ENCODE measurements at places on chromosomes 7 and 10.

DNA sequence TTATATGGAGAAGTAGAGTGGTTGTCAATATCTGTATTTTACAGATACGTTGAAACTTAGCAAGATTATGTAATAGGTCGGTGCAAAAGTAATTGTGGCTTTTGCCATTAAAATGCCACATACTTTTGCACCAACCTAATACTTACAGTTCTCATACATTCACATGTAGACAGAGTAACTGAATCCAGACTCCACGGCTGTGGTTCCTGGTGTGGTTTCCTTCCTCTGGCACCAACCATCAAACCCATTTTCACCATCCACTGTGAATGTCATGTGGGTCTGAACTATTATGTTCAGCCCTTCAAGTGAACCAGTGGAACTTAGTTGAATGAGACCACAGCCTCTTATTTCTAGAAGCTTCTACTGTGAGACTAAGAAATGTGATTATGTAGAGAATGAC is 31.5 kb upstream of the SLIT1 start:
- DNase-seq, result no peak

- DNase-seq, result no peak
Measured at GRCh38 chr10:35307297-35307696, 29.0 kb upstream of the CCNY start.

DNA sequence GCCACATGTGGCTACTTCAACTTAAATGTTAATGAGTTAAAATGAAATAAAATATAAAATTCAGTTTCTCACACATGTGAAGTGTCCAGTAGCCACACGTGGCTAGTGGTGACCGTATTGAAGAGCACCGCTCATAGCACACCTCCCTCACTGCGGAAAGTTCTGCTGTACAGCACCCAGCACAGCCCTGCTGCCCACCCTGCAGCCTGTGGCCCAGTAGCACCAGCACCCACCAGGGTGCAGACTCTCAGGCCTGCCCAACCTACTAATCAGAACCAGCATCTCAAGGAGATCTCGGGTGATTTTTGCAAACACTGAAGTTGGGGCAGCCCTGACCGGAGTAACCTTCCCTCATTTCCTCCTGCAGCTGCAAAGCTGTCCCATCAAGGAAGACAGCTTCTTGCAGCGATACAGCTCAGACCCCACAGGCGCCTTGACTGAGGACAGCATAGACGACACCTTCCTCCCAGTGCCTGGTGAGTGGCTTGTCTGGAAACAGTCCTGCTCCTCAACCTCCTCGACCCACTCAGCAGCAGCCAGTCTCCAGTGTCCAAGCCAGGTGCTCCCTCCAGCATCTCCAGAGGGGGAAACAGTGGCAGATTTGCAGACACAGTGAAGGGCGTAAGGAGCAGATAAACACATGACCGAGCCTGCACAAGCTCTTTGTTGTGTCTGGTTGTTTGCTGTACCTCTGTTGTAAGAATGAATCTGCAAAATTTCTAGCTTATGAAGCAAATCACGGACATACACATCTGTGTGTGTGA is 162.8 kb upstream of the LANCL2 start:
- no peak for DNase-seq

- no peak for DNase-seq
Measured at GRCh38 chr10:97512993-97513392, 14.3 kb downstream of the UBTD1 start.

DNA sequence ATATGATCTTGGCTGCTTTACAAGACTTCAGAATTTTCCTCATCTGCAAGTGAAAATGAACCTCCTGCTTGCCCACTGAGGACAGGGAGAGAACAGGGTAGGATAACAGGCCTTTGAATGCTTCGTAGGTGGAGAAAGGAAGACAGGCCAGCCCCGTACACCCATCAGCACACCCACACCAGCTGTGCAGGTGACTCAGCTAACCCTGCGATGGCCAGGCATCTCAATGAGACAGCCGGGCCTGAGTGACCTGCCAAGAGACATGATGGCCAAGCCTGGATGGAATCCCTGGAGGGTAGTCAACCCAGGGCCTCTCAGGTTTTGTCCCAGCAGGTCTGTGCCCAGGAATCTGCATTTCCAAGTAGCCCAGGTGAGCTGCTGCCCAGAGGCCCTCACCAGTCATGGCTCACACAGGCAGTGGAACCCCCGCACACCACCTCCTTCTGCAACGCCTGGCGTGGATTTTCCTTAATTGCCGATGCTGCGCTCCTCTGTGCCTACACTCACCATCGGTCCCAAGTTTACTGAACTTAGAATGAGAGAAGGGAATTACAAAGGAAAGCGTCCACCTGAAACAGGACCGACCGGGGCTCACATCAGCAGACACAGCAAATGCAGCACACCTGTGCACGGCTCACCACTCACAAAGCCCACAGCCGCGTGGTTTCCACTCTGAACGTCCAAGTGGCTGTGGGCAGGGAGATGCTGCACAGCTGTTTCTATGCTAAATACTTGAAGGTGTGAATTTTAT is 163.7 kb downstream of the DIP2C start:
- no peak for DNase-seq

DNA sequence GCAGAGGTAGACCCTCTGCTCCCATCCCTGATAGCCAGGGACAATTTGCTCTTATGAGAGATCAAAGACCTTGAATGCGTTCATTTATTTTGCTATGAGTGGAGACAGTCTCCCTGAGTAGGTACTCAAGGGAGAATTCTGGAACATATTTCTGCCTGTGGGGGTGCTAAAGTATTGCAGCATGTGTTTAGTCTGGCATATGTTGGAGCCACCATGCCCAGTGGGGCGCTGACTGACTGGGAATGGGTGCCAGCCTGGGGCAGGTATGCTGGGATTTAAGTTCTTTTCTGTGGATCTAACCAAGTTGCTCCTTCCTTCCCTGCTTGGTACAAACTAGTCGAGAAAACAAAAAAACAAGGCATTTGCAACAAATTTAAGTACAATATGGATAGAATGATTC is 99.1 kb downstream of the JCAD start:
- DNase-seq, result no peak

DNA sequence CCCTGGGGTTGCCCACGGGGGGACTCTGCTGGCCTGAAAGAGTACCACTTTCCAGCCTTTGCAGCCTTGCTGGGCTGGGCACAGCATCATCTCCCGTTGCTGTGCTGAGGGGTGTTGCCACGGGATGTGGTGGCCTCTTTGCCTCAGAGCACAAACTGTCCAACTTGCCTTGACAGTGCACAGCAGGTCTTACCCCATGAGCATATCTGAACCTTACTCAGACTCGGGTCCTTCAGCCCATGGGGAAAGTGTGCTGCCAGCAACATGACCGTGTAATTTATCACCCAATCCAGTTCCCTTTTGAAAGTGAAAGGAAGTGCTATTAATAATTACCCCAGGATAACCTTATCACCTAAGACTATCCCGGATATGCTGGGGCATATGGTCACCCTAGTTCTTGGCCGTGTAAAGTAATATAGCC is 46.8 kb downstream of the TBXAS1 start:
- DNase-seq, result no peak

GRCh38 chr10:12512332-12513002 is 163.1 kb downstream of the CAMK1D start:
- no peak for DNase-seq

All from RWPE2 (cell line).